ENCODE measurements at places on chromosomes 13 and 19. TPM values are rescaled to one million over a fixed set of nuclear protein-coding genes. Genes with fewer than 3 reads are reported as not detected.

Gene KIR2DL3
- total RNA-seq: not detected

Gene DCLK1
- 1.4 TPM for total RNA-seq

Gene SOX1
- not detected for total RNA-seq

Gene ZIK1
- not detected for total RNA-seq
